ENCODE measurements at places on chromosomes 6 and 20. TPM values are rescaled to one million over a fixed set of nuclear protein-coding genes. Genes with fewer than 3 reads are reported as not detected.

GRCh38 chr6:139833592-139833991 lies 459.1 kb upstream of the CITED2 start:
- H3K4me1 ChIP-seq = no peaks in the 10 kb centered on the region
- H3K27me3 ChIP-seq = no peaks in the 10 kb centered on the region

DNA sequence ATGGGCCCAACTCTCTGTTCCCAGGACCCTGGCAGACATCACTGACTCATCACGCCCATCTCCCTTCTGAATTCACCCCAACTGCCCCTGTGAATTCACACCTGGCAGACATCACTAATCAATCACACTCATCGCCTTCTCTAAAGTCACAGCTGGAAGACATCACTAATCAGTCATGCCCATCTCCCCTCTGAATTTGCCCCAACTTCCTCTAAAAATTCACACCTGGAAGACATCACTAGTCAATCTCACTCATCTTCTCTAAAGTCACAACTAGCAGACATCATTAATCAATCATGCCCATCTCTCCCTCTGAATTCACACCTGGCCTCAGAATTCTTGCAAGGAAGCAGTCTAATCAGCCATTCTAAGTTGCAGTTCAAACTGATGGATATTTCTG lies 111.1 kb downstream of the FOXA2 start:
- no peaks in the 10 kb centered on the region for H3K27me3 ChIP-seq
- H3K36me3 ChIP-seq = no peaks in the 10 kb centered on the region
- no peak for DNase-seq
- no peaks in the 10 kb centered on the region for H3K4me1 ChIP-seq
- no peak overlapping the region for H3K4me3 ChIP-seq

DNA sequence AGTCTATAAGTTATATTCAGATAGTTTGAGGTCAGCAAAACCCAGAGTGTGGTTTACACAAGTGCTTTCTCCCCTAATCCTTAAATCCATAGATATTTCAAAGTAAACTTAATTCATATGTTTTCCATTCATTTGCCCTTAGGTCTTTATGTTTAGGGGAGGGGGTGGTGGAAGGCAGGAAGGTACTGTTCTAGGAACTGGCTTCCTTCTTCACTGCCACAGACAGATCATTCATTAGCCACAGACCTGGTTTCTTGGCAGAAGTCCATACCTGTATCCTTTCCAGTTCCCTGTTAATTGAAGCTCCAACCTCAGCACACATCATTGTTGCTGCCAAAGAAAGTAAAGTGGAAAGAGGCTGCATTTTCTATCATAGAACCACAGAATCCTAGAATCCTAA lies 123.0 kb downstream of the AIG1 start:
- peaks cover 9% of the 10 kb centered on the region for H3K4me1 ChIP-seq
- H3K27ac ChIP-seq = no peak overlapping the region
- H3K27me3 ChIP-seq = no peaks in the 10 kb centered on the region
- no peak overlapping the region for H3K4me3 ChIP-seq
- H3K36me3 ChIP-seq = no peaks in the 10 kb centered on the region

GRCh38 chr6:7785243-7786035 lies 59.5 kb downstream of the BMP6 start:
- no peak overlapping the region for H3K27ac ChIP-seq
- no peak overlapping the region for H3K4me3 ChIP-seq
- DNase-seq = no peak
- H3K36me3 ChIP-seq = no peaks in the 10 kb centered on the region
- H3K27me3 ChIP-seq = no peaks in the 10 kb centered on the region
- H3K4me1 ChIP-seq = peaks cover 43% of the 10 kb centered on the region

DNA sequence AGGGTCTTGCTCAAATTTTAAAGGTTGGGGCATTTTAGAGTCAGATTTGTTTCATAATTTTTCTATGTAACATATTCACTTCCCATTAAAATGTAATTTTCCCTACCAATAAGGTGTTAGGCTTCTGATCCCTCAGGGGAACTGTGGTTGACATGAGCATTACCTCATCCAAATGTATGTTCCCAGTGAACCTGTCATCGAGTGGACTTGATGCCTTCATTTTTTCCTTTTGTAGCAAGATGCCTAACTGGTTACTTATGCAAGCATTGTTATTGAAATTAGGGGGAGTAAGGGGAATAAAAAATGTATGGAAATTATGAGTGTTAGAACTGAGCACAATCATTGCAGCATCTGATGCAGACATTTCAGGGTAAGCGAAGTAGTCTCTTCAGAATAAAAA lies 360.5 kb downstream of the BCKDHB start:
- no peaks in the 10 kb centered on the region for H3K4me1 ChIP-seq
- no peaks in the 10 kb centered on the region for H3K36me3 ChIP-seq
- no peak overlapping the region for H3K4me3 ChIP-seq
- H3K27ac ChIP-seq = no peak overlapping the region
- DNase-seq = no peak
- no peaks in the 10 kb centered on the region for H3K27me3 ChIP-seq

DNA sequence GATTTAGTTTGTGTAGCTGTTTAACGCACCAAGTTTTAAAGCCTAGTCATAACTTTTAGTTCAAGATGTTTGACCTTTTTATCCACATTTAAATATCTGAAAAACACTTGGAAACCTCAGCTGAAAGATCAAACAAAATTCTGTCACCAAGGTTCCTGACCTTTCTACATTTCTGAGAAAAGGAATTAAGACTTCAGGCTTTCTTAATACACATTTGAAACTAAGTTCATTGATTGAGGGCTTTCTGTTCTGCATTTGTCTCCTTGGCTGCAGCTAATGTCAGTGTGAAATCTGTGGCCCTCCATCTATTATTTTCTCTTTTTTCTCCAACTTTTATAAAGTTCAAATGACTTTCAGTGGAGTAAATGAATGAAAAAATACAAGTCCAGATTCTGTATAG lies 22.7 kb upstream of the FBXL4 start:
- H3K27ac ChIP-seq = no peak overlapping the region
- H3K36me3 ChIP-seq = no peaks in the 10 kb centered on the region
- no peak overlapping the region for H3K4me3 ChIP-seq

GRCh38 chr6:50843842-50844241 lies 25.2 kb downstream of the TFAP2B start:
- H3K27me3 ChIP-seq = peaks cover 100% of the 10 kb centered on the region
- no peak overlapping the region for H3K4me3 ChIP-seq
- H3K36me3 ChIP-seq = no peaks in the 10 kb centered on the region

DNA sequence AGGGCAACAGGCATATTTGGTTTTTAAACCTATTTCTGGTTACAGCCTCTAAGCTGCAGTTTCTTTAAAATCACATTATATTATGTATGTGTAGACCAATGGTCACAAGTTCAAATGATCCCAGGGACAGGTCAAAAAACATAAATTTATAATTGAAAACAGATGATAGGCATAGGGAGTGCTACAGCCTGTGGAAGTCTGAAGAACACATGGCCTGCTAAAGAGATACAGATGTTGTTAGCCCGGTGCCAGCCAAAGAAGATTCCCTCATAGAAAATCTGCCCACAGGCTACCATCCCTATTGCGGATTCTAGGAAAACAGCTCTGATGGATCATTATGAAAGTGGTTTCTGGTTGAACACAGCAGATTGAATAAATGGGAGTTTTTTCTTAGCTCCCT lies 65.3 kb downstream of the NRSN1 start:
- no peaks in the 10 kb centered on the region for H3K27me3 ChIP-seq
- H3K4me3 ChIP-seq = no peak overlapping the region
- no peak for DNase-seq
- no peaks in the 10 kb centered on the region for H3K36me3 ChIP-seq
- no peaks in the 10 kb centered on the region for H3K4me1 ChIP-seq
- no peak overlapping the region for H3K27ac ChIP-seq

DNA sequence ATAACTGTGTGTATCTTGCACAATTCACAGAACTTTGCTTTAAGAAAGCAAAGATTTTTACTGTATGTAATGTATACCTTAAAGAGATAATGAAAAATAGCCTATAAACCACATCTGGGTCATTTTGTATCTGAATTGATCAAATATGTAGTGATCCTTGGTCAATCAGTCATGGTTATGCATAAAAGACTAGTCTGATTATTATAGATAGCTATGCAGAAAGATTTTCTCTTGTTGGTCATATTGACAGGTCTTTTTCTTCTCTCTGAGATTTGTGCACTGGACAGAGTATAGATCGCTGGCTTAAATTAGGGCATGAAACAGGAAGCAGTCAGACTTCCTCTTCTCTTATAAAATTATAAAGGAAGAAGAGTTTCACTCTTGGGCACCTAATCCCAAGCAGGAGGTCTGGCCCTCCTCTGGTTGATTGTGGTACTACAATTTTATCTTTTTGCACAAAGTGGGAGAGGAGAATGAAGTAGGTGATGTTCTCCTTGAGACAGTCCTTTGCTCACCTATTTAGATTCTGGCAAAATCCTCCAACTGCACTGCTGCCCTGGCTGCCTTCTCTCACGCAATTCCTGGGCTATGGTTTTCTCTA lies 380.9 kb upstream of the RGS17 start:
- H3K27ac ChIP-seq = no peak overlapping the region
- no peaks in the 10 kb centered on the region for H3K4me1 ChIP-seq
- DNase-seq = no peak
- H3K36me3 ChIP-seq = no peaks in the 10 kb centered on the region
- no peak overlapping the region for H3K4me3 ChIP-seq

- no peak overlapping the region for H3K27ac ChIP-seq
- H3K4me3 ChIP-seq = no peak overlapping the region
- peak; percentile 44 for DNase-seq
- no peaks in the 10 kb centered on the region for H3K4me1 ChIP-seq
- H3K36me3 ChIP-seq = no peaks in the 10 kb centered on the region
Observed at GRCh38 chr6:168039849-168040248, 39.2 kb downstream of the FRMD1 start.

DNA sequence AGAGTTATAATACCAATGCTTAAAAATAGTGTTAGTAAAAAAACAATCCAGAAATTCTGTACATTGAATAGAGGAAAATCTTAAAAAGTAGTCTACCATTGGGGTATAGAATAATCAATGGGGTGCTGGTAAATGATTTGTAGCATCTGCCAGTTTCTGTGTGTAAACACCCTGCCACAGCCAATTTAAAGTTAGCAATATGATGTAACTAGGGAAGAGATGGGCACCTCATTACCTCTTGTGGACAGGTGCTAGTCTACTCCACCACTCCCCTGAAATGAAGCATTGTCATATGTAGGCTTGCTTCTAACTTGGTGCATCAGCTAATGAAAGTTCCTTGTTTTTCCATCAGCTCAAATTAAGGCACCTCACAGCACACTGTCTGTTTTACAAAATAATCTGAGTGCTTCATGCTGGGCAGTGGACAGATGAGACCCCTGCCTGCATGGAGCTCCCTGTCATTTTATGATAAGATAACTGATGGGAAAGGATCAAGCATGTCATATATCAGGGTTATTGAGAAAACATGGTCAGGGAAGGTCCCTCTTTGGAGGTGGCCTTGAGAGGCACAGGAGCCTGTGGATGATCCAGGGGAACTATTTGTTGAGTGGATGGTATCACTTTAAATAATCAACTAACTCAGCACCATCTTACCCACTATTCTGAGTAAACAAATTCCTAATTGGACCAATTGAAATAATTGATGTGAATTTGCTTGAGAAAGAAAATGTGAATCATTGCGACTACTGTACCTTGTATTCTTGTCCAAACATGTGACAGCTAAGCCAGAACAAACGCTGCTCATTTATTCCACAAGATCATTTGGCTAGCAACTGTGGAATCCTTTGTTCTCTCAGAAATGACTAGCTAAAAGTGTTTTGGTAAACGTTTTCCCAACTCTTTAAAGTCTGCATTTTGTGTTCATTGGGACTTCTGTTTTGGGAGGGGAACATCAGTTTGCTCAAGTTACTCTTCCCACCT lies 45.9 kb upstream of the CSE1L start:
- H3K27me3 ChIP-seq = no peaks in the 10 kb centered on the region
- no peaks in the 10 kb centered on the region for H3K4me1 ChIP-seq
- no peak overlapping the region for H3K4me3 ChIP-seq
- peaks cover 87% of the 10 kb centered on the region for H3K36me3 ChIP-seq
- no peak overlapping the region for H3K27ac ChIP-seq

WFDC10B gene
- not detected for total RNA-seq

SCRT2 gene
- not detected for total RNA-seq
